CD4-positive, alpha-beta memory T cell (primary cell): ENCODE measurements at places on chromosomes 2 and 18.

DNA sequence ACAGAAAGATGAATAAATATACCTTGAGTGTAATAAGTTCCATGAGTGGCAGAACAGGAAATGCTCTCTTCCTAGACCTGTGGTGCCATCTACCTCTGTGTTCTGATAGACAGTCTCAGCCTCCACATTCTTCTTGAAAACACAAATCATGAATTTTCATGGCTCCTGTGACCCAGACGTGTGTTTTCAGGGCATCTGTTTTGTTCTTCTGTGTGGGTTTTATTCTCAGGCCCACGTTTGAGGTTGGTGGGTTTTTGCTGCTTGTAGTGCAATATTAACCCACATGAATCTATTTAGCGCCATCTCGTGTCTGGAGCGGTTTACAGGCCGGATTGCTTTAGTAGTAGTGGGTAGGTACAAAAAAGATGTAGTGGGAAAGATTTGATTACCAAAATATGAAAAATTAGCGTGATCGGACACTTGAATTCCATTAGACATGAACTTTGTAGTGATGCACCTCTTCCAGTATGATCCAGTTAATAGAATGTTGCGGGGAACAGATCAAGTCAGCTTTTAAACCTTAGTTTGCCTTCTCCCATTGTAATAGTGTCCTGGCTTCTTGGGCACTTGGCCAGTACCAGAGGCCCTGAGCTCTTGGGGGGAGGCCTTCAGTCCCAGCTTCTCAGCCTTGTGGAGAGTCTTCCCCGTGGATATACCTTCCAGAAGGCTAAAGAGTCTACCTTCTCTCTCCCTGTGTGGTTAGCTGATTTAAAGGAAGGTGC lies 256.5 kb downstream of the TPGS2 start:
- DNase-seq: no peak

- DNase-seq: no peak
These were observed 274.5 kb downstream of the PIK3C3 start for GRCh38 chr18:42229211-42230210.

DNA sequence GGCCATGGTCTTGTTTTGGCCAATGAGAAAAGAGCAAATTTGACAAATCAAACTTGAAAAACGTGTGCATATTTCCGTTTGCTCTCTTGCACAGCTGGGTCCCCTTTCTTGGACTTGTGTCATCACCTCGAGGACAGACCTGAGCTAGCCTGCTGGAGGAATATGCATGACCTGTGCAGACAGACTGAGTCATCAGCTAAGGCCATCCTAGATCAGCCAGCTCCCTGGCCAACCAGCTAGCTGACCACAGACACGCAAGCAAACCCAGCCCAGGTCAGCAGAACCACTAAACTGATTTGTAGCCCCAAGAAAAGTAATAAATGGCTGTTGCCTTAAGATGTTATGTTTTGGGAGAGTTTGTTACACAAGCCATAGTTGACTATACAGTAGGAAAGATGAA lies 61.3 kb upstream of the PAX3 start:
- DNase-seq: no peak

DNA sequence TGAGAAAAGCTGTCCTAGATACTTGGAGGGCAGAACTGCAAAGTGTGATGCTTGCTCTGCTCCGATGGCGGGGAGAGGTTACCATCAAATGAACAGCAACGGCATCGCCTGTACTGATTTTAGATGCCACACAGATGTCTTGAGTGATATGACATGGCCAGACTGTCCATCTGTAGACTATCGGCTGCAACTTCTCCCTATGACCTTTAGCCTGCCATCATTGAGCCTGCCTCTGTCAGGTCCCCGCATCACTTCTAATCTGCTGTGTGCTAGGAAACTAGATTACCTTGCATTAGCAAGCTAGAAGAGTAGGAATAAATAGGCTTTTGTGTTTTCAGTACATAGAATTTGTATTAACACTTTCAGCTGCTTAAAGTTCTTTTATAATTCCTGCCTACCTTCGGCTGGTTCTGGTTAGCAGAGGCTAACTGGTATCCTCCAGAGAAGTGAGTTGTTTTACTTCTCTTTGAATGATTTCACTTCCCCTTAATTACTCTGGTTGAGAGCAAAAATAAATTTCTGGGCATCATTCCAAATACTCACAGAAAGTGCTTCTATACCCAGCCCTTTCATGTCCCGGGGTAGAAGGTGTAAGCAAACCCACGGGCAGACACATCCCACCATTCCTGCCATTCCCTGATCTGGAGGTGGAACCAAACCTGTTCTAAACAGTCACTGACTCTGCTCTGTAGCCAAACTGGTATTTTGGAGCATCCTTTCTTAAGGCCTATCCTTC lies 24.0 kb downstream of the GAREM2 start:
- no peak for DNase-seq

DNA sequence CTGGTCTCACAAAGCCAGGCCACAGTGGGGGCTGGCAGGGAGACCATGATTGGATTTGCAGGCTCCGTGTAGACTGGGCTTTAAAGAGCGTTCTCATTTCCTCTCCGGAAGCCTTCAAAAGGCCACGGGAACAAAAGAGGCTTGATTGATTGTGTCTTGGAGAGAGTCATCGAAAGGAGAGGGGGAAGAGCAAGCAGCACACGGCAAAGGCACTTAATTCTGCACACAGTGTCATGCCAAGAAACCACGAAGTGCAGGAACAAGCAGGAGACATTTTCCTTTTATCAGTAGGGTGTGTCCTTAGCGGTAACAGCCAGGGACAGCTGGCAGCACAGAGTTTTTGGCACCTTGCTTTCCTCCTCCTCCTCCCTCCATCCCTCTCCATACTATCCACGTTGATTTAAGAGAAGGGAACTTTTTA lies 47.7 kb downstream of the GLI2 start:
- DNase-seq: no peak

DNA sequence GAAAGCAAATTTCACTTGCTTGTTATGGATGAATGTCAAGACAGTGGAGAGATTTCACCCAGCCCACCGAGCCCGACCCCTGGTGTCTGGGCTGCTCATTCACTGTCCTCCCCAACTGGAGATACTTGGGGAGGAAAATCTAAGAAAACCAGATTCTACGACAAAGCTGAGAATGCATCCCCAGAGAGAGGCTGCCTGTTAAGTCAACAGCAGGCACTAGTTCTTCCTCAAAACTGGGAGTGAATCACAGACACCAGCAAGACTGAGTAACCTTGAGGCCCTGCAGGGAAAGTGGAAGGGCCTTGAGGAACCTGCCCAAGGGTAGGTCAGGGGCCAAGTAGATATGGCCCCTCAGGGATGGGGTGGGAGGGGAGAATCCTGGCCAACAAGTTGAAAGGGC lies 34.2 kb upstream of the MLPH start:
- DNase-seq: no peak

DNA sequence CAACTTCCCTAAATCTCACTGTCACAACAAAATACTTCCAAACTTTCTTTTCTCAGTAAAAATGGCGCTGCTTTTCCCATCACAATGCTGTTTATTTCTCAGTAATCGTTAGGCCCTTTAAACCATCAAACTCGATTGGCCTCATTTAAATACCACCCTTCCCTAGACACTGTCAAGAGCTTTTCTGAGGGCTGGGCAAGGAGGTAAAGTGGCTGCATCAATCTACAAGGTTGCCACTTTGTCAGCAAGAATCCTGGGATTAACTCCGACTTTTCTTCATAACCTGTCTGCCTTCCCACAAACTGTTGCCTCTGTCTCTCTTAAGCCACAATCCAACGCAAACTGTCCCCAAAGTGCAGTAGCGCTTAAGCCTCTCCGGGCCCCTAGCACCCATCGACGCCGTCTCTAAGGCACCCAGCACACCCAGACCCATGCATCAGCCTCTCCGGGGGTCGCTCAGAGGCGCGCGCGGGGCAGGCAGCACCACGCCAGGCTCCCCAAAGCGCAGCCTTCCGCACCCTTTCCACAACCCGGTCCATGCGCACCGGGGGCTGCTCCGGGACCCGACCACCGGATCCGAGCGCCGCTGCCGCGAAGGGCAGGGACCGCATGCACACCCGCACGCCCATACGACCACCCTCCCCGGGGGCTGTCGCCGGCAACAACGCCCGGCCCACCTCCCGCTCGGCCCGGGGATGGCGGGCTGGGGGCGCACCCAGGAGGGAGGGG lies 683 bp downstream of the MBOAT2 start:
- peak; percentile 10 for DNase-seq

- no peak for DNase-seq
These were observed 6.5 kb upstream of the MAL start for GRCh38 chr2:95018861-95019550.

DNA sequence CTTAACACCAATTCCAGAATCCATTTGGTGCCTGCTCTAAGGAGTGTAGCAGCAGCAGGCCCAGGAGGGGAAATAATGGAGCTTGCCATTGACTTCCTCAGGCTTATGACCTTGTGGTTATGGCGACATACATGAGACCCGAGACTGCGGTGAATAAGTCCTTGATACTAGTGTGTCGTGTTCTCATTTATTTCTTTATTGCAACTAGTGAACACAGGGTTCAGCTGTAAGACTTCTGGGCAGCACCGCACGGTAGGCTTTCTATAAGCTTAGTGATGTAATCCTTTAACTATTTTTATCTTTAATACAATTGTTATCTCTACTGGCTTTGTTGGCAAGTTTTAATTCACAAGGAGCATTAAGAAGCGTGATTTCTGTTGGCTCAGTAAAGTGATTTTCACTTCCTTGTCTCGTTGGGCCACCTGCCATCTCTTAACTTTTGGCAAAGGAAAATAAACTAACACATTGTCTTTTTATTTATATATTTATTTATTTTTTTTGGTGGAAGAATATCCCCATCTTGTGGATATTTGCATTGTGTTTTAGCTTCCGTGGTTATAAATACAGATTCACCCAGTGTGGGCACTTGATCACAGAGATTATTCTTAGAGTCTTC lies 139.8 kb downstream of the LTBP1 start:
- no peak for DNase-seq

DNA sequence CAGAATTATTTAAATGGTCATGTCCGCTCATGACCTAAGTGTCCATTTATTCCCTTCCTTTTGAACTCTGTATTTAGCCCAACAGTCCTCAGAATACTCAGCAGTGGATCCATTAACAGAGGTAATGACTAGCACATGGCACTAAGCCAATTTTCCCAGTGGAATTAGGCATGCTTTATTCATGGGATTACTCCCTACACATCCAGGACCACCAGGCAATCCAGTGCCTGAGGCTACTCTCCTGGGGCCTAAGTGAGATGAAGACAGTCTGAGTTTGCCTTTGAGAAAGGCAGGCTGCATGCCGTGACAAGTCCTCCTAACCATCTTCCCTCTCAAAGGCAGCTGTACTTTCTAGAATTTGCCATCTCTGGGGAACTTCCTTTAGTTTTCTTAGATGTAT lies 128.6 kb downstream of the SPOPL start:
- no peak for DNase-seq

GRCh38 chr2:123999681-124000080 lies 25.4 kb upstream of the CNTNAP5 start:
- DNase-seq: no peak

GRCh38 chr2:167832868-167833287 lies 414.5 kb downstream of the STK39 start:
- no peak for DNase-seq

DNA sequence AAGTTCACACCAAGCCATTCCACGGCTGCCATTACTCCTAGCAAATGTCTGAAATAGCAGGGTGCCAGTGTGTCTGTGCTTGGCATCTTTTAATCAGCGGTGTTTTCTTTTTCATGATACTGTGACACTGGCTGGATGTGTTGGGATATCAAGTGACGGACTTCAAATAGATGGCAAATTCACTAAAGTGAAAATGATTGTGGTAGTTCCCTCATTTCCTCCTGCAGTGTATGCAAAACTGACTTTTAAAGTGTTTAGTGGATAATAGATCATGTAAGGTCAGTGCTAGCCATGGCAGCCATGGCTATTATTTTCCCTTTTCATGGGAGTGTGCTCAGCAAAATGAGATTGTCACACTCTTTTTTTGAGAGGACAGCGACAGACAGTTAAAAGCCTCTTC lies 261.5 kb upstream of the SIX3 start:
- no peak for DNase-seq

- DNase-seq: no peak
These were observed 85.2 kb downstream of the SLC4A10 start for GRCh38 chr2:161709428-161709827.

DNA sequence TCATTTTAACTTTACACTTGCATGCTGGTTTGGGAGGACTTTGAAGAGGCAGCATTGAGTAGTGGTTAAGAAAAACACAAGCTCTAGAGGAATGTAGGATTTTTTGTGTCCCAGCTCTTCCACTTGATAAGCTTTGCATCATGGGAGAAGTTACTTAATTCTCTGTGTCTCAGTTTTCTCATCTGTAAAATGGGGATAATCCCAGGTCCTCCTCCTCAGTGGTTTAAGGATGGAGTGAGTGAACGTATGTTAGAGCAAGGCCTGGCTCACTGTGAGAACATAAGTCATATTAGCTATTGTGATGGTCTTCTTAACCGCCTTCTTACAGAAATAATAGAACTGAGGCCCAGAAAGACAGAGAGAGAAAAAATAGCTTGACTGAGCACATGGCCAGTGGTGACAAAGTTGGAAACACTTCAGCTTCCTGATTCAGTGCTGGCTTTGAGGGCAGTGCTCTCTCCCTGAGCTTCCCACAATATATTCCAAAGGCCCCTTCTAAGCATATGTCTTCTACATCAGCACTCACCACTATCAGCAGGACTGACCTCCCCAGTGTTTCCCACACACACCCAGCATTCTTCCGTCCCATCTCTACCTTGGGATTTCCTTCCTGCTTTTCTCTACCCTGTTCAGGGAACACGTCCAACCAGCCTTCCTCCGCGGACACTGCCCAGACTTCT lies 214.9 kb upstream of the TNP1 start:
- DNase-seq: no peak

DNA sequence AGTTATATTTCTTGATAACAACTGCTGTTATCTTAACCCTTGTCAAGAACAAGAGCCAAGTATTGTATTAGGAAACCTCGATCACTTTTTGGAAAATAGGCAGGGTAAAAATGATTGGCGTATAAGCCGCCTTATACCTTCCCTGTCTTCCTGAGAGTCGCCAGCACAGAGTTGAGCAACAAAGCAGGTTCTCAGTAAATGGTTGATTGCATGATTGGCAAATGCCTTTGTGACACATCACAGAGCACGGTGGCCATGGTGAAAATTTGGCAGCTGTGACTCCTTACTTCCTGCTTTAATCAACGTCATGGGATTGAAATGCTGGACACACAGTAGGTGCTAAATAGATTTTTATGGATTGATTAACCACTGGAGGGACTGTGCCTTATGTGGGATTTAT lies 3.9 kb upstream of the KLHL29 start:
- no peak for DNase-seq

- DNase-seq: no peak
These were observed 354.7 kb upstream of the SMIM21 start for GRCh38 chr18:75782204-75782603.

GRCh38 chr2:1773883-1774282 lies 29.6 kb upstream of the PXDN start:
- DNase-seq: no peak
